ENCODE measurements at places on chromosomes 6 and 20.
A peak's percentile ranks its signal among the peaks of the same experiment; 100 is the strongest.

DNA sequence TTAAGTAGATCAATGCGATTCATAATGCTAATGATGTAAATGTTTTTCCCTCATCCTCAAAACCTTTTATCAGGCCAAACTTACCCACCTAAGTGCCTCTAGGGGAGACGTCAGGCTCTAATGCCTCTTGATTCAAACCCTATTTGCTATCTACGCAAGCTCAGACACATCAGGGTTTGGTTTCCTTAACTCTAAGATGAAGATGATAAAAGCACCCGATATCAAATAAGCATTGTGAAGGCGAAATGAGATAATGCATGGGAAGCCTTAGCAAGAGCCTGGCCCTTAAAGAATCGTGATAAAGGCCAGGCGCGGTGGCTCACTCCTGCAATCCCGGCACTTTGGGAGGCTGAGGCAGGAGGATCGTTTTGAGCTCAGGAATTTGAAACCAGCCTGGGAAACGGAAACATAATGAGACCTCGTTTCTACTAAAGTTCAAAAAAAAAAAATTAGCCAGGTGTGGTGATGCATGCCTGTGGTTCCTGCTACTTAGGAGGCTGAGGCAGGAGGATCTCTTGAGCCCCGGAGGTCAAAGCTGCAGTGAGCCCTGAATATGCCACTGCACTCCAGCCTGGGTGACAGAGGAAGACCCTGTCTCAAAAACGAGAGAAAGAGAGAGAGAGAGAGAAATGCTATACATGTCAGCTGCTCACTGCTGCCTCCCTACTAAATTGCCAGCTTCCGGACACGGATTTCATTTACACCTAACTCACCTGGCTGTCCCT is 13.5 kb downstream of the CNKSR3 start:
- DNase-seq, result no peak

- DNase-seq, result no peak
Measured at GRCh38 chr6:17580518-17581048, 19.5 kb upstream of the FAM8A1 start.

DNA sequence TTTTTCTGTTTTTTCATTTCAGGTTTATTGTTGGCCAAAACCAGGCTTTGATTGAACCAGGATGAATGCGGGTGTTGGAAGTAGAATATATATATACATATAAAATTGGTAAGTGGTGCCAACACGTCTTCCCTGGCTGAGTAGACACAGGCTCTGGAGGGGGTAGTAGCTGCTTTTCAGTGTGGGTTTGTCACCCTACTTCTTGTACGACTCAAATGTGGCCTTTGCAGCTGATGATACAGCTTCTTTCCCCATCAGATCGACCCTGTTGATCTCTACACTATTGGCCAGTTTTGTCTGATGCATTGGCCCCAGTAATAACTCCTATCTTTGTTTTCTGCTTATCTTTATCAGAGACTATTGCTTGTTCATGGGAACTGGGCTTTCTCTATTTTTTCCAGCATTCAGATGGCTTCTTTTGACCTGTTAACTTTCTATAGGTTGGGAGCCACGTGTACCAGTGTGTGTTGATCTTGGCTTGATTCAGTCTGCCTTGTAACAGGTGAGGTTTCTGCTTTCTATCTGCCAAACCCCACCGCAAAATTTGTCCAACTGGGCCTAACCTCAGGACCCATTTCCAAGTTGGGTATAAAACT is 2.7 kb upstream of the ZNFX1 start:
- DNase-seq, result no peak

DNA sequence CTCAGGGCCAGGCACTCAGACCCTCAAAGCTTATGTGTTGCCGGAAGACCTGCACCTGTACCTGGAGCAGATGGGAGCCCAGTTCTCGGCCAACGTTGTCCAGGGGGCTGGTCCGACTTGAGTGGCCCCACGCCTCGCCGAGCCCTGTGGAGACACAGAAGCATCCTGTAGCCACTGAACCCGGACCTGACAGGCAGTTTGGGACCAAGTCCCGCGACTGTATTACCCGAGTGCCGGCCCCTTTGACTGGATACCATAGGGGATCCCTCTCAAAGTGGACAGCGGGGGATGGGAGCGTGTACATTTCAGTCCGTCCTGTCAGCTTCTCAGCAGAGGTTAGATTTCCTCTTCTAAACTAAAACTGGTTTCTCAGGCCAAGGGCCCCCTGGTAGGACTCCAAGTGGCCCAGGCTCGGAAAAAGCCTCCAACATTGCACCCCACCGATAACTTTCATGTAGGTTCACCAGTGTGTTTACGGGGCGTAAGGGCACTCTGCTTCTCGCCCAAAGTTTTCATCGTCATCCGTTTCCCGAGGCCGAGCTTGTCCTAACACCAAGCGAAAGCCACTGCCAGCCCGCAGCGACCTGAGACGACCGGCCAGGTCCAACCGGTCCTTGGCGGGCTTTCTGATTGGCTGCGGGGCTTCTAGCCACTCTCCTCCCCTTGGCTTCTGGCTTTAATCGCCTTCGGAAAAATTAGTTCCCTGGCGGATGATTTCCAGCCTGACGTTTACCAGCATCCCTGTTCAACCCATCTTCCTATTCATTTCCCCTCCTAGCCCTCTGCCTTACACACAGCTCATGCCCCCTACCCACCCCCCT is 10.8 kb downstream of the SIM1 start:
- no peak for DNase-seq

- no peak for DNase-seq
Measured at GRCh38 chr20:5835321-5835821, 85.2 kb downstream of the SHLD1 start.

DNA sequence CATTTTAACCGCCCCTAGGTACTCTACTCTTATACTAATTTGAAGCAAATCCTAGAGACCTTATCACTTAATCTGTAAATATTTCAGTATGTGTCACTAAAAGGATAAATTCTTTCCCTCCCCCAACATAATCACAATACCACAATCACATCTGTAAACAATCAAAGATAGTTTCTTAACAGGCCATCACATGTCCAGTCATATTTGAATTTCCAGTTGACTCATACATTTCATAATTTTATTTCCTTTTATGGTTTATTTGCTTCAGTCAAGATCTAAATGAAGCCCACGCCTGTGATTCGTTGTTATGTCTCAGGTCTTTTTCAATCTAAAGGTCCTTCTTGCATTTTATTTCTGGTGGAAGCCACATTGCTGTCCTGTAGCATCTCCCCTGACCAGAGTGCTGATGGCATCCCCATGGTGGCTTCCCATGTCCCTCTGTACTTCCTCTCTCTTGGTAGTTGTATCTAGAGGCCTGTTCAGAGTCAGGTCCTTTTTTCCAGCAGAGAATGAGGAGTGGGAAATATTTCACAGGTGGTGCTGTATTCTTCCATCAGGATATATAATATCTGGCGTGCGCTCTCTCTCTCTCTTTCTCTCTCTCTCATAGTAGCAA is 128.6 kb upstream of the SLC22A23 start:
- DNase-seq, result peak; percentile 81

DNA sequence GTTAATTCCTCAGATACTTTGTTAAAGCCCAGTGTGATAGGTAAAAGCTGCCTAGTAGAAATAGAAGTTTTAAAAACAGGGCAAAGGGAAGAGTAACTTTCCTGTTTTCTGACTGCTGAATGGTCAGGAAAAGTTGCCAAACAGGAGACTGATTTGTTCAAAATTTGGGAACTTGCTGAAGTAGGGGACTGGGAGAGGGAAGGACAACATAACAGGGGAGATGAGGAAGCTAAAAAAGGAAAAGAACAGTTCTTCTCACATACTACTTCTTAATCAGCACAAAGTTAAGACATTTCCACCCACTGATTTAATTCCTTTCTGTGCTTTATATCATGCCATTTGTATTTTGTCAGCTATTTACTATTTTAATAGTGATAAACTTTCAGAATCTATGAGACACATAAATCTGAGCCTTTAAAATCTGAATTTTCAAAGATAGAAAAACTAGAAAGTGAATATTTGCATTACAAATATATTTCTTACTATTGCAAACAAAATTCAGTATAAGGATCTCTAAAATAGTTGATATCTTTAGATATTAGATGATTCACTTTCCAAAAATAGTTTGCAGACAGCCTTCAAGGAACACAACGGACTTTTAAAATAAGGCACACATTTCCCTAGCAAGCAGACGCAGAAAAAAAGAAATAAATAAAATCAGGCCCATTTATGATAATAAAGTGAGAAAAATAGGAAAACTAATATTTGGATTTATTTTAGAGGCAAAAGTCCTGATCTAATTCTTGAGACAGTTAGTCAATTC is 36.9 kb upstream of the SLC16A10 start:
- no peak for DNase-seq

DNA sequence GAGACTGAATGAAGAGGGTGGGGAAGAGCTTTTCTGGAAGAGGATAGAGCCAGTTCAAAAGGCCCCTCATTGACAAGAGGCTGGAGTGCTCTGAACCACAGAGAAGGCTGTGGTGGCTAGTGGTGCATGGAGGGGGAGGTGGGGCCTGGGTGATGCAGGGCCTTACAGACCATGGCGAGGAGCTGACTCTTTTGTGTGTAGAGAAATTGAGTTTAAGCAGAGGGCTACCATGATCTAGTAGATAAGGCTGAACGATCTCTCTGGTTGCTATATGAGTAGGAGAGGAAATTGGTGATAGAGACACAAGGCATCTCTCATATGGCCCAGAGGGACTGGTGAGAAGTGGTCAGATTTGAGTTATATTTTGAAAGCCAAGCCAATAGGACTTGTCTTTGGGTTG is 137.6 kb downstream of the UST start:
- DNase-seq, result no peak

GRCh38 chr6:87053312-87053711 is 41.6 kb downstream of the CGA start:
- no peak for DNase-seq

DNA sequence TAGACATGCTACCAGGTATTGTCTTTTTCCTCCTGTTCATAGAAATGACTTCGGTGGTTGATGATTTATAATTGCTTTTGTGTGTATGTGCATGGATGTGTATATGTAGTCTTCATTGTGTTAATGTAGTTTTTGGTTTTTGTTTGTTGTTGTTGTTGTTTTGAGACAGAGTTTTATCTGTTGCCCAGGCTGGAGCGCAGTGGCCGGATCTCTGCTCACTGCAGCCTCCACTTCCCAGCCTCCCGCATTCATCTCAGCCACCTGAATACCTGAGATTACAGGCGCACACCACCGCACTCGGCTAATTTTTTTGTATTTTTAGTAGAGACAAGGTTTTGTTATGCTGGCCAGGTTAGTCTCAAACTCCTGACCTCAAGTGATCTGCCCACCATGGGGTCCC is 75.2 kb downstream of the HFE start:
- no peak for DNase-seq

DNA sequence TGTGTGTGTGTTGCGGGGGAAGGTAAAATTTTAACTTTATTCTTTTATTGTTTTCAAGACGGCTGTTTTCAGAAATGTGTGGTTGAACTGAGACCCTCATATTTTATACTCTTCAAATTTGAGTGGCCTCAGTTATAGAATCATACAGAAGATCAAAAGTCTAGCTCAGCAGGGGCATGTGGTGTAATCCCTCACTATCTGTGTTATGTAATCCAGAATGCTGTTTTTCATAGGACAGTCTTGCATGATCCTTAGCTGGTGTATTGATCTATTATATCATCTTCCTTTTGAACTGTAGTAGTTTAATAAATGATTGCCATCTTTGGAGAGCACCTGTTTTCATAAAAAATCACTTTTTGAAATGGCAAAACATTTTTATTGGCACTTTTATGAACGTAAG is 1.4 kb downstream of the PLCB4 start:
- no peak for DNase-seq

- DNase-seq, result no peak
Measured at GRCh38 chr6:145688493-145688905, 46.8 kb downstream of the EPM2A start.

DNA sequence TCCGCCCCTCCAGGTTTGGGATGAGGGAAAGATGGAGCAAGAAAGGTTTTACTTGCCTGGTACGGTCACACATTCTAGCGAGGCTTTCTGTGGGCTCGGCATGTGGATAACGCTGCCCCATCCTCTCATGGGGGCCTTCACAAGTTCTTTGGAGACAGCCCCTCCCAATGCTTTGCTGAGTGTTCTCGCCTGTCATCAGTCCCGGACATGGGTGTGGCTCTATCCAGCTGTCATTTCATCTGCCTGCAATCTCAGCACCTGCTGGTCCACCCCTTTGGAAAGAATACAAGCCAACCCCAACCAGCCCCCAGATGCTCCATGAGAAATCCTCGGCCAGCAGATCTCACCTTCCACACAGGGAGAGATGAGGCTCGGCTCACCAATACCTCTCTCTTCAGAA is 30.3 kb upstream of the MDGA1 start:
- no peak for DNase-seq

DNA sequence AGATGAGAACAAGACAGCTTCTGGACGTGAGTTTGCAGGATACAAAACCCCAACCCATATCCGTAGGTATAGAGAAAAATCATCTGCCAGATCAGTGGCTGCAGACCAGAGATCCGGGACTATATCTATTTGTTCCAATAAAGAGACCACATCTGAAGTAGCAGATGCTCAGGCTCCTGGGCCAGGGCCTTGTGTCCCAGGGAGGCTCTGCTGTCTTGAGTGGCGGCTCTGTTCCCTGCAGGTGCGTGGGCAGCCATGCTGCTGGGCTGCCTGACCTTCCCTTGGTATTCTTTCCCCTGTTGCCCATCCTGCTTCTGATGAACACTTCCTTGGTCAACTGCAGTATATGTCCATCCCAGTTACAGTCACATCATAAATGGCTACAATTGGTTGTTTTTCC is 34.9 kb downstream of the ERMARD start:
- no peak for DNase-seq

GRCh38 chr20:46987001-46987400 is 92.4 kb downstream of the EYA2 start:
- DNase-seq, result no peak

GRCh38 chr6:139970591-139970991 is 596.1 kb upstream of the CITED2 start:
- peak; percentile 35 for DNase-seq

GRCh38 chr6:2165286-2165685 is 80.1 kb downstream of the GMDS start:
- DNase-seq, result no peak

GRCh38 chr6:166202321-166202733 is 34.7 kb upstream of the TBXT start:
- no peak for DNase-seq

- no peak for DNase-seq
Measured at GRCh38 chr6:137869549-137870307, 2.7 kb downstream of the TNFAIP3 start.

- no peak for DNase-seq
Measured at GRCh38 chr20:15700147-15700765, 873.0 kb downstream of the KIF16B start.
